ENCODE measurements at places on chromosomes 13 and 19. TPM values are rescaled to one million over a fixed set of nuclear protein-coding genes. Genes with fewer than 3 reads are reported as not detected.

MEIOSIN gene
- total RNA-seq, result not detected

DNA sequence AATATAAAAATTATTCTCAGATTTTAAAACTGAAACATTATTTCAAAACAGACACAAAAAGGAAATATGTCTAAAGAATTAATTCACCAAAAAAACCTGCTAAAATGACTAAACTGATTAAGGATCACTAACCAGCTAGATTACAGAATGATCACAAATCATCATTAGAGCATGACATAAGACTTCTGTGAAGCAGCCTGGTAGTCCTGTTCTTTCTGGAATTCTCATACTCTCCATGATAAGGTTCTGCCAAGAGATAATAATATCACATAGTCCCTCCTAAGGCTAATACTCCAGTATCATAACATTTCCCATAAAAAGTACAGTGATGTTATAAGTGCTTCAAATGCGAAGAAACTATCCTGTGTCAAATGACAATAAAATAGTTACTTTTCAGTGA lies 1814.9 kb downstream of the SLITRK5 start:
- no peaks in the 10 kb centered on the region for H3K4me1 ChIP-seq
- H3K27me3 ChIP-seq, result no peaks in the 10 kb centered on the region
- H3K4me3 ChIP-seq, result no peak overlapping the region
- H3K36me3 ChIP-seq, result no peaks in the 10 kb centered on the region
- no peak overlapping the region for H3K27ac ChIP-seq
- no peak for DNase-seq

- no peak overlapping the region for H3K4me3 ChIP-seq
- no peak overlapping the region for H3K27ac ChIP-seq
- H3K27me3 ChIP-seq, result no peaks in the 10 kb centered on the region
- no peaks in the 10 kb centered on the region for H3K4me1 ChIP-seq
- no peaks in the 10 kb centered on the region for H3K36me3 ChIP-seq
- no peak for DNase-seq
These were observed 9.8 kb downstream of the AP1M1 start for GRCh38 chr19:16207490-16208025.

DNA sequence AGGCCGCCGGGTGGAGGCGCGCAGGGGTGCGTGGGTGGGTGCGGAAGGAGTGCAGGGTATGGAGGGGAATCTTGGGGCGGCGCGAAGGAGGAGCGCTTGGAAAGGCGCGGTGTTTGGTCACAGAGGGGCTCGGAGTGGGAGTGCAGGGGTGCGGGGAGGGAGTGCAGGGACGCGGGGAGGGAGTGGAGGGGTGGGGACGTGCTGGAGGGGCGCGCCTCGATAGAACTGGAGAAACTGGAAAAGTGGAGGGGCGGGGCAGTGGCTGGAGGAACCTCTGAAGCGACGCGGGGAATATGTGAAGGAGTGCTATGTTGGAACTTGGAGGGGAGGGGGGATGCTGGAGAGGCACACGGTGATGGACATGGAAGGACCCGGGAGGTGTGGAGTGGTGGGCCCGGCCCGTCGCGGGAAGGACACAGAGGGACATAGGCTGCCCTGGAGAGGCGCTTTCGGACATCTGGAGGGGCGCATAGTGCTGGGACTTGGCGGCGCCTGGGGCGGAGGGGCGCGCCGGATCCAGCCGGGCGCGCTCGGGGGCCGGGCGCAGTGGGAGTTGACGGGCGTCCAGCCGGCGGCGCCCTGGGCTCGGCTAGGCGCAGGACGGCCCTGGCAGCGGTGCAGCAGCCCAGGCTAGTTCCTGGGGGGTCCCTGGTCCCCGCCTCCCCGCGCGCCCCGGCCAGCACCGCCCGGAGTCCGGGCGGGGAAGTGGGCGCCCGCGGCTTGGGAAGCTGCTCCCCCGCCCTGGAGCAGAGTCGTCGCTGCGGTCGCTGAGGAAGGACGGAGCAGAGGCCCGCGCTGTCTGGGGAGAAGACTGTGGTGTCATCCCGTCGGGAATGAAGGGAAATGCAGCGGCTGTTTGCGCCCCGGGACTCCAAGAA lies 20.8 kb upstream of the SGCG start:
- H3K36me3 ChIP-seq, result no peaks in the 10 kb centered on the region
- no peaks in the 10 kb centered on the region for H3K27me3 ChIP-seq
- no peak overlapping the region for H3K4me3 ChIP-seq
- no peaks in the 10 kb centered on the region for H3K4me1 ChIP-seq
- no peak overlapping the region for H3K27ac ChIP-seq
- DNase-seq, result no peak

MTMR6 gene
- 9.7 TPM for total RNA-seq
